GM23338 (cell line): ENCODE measurements at places on chromosomes 2 and 18.

DNA sequence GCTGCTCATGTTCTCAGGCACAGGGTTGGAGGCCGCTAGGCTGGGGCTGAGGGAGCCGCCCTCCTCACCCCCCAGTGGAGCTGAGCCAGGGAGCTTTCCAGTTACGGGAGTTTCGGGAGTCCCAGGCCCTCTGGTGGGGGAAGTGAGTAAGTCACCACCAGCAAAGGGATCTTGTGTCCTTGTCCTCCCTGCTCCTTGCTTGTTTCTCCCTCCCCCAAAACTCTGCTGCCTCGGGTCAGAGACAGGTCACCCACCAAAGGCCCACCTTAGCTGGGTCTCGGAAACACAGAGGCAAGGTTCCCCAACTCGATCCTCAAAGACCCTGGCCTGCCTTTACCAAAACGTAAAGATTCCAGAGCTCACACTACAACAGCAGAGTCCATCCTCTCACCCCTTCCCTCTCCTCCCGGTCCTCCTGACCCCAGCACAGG, 60.5 kb upstream of the POMC start:
- DNase-seq: peak; percentile 94

DNA sequence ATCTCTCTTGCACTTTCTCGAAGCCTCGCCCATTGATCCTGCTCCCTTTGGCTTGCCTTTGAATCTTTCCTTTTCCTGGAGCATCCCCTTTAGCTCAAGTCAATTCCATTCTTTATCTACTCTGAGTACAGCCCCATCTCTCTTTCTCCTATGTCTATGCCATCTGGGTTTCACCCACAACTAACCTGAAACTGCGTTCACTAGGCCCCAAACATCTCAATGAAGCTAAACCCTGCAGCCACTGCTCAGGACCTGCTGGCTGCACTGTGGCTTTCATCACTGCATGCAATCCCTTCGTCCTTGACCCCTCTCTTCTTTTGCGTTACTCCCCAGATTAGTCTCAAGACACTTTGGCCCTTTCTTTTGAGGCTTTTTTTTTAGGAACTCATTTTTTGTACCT, 81.6 kb upstream of the CYRIA start:
- DNase-seq: no peak

- DNase-seq: no peak
These were observed 379.1 kb upstream of the ATP5MC3 start for GRCh38 chr2:175560521-175561169.

DNA sequence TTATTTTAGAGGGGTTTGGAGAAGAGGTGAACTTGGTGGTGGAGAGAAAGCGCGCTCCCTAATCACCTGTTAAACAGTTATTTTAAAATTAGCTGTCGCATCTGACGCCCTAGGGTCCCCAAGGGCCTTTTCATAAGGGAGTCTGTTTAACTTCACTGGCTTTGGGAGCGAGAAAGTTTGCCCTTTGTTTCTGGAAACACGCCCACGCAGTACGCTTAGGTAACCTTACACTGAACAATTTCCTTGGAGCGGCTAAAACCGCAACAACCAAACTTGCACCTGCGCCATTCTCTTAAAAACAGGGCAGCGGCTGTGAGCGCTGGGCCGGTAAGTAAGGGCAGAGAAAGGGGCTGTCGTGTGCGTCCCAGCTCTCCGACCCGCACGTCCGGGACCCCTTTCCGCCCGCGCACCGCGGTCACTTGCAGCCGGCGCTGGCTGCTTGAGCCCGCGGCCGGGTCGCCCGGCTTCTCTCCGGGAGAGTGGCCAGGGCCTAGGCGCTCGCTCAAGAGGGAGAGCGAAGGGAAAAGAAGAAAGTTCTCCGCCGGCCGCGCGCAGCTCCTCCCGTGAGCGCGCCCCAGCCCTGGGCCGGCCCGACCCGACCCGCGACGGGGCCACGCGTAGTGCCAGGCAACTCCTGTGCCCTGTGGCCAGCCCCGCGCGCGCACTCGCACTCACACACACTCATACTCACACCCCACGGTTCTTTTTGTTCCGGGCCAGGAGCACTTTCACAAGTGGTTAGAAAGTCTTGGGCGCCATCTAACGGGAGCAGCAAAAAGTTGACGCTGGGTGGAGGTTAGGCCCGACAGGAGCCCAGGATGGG, 19.2 kb downstream of the POU3F3 start:
- peak; percentile 90 for DNase-seq

DNA sequence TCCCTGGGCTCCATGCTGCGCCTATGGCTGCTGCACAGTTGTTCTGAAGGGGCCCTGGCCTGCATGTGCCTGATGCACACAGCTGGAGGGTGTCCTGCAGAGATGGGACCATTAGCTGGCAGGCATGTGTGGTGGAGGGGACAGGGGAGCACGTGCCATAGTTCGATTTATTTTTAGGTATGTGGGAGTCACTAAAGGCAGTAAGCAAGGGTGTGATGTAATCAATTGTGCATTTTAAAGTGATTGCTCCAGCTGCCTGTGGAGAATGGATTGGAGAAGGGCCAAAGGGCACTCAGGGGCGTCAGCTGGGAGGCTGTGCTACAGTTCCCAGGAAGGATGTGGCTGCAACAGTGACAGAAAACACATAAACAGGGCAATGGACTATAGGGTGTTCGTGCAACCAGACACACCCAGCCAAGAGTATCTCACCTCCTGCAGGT, 205.1 kb downstream of the ARL4C start:
- no peak for DNase-seq

DNA sequence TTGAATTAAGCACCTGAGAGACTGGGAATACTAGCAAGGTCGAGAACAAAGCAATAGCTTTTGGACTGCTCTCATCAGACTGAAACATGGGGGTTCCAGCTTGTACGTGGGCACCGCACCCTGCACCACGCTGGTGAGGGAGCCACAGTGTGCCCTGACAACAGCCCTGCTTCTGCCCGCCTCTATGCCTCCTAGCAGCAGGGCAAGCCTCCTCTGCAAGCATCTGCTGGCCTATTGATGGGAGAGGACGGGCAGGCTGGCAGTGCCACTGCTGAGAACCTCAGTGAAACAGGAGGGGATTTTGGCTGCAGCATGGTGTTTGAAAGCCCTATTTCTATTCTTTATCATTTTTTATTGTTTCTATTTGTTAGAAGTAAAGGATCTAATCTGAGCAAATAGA, 146.1 kb upstream of the OTOS start:
- DNase-seq: no peak

DNA sequence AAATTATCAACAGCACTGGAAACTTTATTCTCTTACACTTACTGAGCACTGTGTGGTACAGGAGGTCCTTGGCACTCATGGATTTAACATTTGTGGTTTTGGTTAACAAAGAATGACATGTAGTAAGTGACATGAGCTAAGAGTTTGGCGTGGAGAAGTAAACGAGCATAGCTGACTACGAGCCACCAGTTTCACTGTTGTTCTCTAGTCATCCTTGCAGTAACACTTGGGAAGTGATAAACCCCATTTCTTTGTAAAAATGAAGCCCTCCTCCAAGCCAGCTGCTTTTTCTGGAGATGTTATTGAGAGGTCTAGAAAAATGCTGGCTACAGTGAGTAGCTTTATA, 32.7 kb downstream of the QPCT start:
- DNase-seq: no peak

- no peak for DNase-seq
These were observed 25.3 kb downstream of the LCLAT1 start for GRCh38 chr2:30472326-30472725.

- no peak for DNase-seq
These were observed 7.9 kb downstream of the TMEM18 start for GRCh38 chr2:669323-669722.

- peak; percentile 13 for DNase-seq
These were observed 143.1 kb upstream of the TTC39C start for GRCh38 chr18:23871410-23871809.

- no peak for DNase-seq
These were observed 36.2 kb downstream of the CCBE1 start for GRCh38 chr18:59660786-59661743.

DNA sequence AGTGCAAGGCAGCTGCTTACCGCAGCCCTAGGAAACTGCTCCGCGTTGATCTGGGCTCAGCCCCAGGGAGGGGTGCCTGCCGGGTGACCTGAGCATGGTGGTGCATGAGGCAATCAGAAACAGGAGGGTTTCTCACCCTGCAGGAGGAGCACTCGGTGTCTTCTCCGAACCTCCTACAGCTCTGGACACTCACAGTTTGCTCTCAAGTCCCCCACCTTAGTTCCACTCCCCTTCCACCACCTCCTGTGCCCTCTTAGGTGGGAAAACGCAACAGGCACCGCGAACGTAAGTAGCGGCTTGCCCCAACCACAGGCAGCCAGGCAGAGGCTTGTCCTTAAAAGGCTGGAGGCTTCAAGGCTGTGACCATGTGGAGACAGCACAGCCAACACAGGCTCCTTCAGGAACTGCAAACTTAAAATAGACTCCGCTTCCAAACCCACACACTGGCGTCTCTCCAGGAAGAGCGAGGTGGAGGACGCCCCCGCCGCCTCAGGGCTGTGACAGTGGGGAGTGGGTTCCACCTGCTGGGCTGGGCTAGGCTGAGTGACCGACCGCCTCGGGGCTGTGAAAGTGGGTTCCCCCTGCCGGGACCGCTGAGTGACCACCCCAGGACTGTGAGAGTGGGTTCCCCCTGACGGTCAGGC, 71.6 kb downstream of the NDUFA10 start:
- no peak for DNase-seq

DNA sequence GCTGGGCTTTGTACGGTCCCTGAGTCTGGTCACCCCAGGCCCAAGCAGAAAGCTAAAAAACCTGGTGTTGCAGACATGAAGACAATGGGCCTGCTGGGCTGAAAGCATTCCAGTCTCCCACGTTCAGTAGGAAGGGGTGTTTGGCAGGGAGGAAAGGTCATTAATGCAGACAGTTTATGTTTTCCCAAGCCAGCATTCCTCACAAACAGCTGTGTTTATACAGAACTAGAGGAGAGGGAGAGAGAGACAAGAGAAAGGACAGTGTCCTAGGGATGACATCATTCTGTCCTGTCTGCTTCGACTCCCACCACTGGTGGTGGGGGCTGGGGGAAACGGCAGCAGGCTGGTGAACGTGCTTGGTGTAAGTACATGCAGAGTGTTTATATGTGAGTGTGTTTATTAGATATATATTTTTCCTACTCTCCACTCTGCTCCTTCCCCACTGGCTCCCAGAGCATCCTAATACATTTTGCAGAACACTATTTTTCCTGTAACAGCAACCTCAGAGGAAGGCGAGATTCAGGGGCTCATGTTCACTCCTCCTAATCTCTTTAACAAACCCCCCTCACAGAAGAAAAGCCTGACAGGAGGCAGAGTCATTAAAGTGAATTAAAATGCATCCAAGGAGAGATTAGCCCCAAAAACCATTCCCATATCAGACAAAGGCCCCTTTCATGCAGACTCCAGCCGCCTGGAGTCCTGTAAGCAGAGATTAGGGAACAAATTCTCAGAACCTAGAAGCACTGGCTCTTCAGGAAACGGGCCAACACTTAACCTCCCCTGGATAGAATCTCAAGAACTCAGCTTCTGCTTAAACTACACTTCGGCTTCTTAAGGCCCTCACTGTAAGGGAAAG, 380.4 kb downstream of the TNS1 start:
- peak; percentile 50 for DNase-seq

GRCh38 chr2:206993964-206994363, 54.6 kb downstream of the CPO start:
- no peak for DNase-seq

DNA sequence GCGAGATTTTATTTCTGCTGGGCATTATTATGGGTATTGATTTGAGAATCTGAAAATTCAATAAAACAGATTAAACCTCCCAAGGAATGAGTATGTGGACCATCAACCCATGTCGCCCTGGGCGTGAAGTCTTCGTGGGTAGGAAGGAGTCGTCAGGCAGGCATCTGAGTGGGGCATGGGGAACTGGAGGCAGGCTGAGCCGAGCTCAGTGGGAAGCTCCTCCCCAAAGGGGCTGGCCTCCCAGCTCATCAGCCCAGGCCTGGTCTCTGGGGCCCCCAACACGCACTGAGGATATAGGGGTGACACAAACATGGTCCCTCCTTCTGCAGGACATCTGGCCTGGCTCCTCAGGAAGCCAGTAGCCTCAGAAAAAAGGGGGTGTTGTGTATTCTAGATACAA, 265.2 kb downstream of the TFCP2L1 start:
- DNase-seq: no peak

- no peak for DNase-seq
These were observed 5.3 kb downstream of the CD8A start for GRCh38 chr2:86785456-86785855.

- DNase-seq: no peak
These were observed 84.0 kb downstream of the MSH2 start for GRCh38 chr2:47486841-47487497.

- peak; percentile 10 for DNase-seq
These were observed 41.7 kb upstream of the RND3 start for GRCh38 chr2:150528861-150529801.

DNA sequence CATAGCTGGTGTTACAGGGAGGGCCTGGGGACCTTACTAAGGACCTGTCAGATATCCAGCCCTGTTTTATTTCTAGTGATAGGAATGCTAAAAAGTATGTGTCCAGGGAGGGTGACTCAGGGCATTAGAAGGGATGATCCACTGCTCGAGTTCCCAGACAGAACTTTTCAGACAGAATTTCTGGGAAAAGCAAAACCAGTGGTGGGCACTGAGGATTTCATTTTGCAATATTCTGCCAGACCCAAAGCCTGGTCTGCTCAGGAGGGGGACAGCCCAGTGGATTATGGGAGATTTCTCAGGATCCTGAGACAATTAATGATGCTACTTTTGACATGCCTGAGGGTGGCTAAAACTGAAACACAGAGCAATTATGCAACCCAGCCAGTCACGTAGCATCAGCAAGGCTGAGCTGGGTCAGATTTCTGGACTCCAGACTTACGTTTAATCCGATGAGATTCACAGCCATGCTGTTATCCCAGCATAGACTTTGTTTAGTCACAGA, 4.7 kb upstream of the KCNE4 start:
- no peak for DNase-seq
